Effector CD8-positive, alpha-beta T cell (primary cell): ENCODE measurements at places on chromosomes 6 and 20.

DNA sequence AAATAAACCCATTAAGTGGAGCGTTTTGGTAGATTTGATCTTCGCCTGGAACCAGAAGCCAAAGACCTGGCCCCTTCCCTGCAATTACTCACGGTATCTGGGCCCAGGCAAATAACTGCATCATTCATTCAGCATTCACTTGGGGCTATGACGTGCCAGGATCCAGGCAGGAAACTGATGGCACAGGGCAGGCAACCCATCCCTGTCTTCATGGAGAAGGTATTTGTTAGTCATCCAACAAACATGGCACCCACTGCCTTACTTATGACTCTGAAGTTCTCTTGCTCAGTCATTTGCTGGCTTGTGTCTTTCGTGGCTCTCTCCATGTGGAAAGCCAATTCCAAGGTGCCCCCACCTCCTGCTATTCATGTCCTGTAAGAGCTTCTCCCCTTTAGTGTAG, 232.4 kb downstream of the BMP7 start:
- no peak for DNase-seq

DNA sequence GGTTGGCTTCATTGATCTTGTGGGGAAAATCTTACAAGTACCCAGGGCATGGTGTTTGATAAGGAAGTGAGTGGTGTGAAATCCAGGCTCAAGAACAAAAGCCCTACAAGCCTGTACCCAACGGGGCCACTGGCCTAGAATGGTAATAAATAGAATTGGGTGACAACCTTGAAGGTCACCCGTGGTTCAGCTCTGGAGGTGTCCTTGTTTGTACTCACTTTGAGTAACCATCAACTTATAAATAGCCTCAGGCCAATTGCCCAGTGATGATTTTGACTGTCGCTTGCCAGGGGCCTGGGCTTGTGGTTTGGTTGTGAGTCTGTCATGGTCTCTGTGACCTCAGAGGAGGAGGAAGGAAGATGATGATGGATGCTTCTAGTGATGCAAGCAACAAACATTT, 87.8 kb downstream of the PHACTR3 start:
- DNase-seq = no peak

- no peak for DNase-seq
Observed at GRCh38 chr6:2734488-2735166, 16.1 kb downstream of the MYLK4 start.

- DNase-seq = no peak
Observed at GRCh38 chr20:53948383-53949318, 121.7 kb downstream of the BCAS1 start.

DNA sequence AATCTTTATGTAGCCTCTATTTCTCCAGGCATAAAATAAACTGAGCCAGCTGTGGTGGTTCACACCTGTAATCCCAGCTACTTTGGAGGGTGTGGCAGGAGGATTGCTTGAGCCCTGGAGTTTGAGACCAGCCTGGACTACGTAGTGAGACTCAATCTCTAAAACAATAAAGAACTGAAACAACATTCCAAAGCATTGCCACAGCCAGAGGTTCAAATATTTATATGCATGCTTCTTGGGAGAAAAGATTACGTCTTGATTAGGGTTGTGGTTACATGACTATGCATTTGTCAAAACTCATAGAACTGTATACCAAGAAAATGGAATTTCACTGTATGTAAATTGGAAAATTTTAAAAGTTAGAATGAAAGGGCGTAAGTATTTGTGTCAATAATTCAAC, 27.7 kb upstream of the PAX1 start:
- no peak for DNase-seq

GRCh38 chr6:113182370-113183141, 674.6 kb upstream of the MARCKS start:
- DNase-seq = no peak
